ENCODE measurements at places on chromosomes 13 and 19.

GRCh38 chr19:28443361-28443760, 769.6 kb downstream of the UQCRFS1 start:
- DNase-seq, result no peak

GRCh38 chr19:8518536-8518935, 4.6 kb upstream of the ZNF414 start:
- DNase-seq, result no peak

- DNase-seq, result no peak
Measured at GRCh38 chr19:50632151-50632835, 7.4 kb downstream of the SYT3 start.

DNA sequence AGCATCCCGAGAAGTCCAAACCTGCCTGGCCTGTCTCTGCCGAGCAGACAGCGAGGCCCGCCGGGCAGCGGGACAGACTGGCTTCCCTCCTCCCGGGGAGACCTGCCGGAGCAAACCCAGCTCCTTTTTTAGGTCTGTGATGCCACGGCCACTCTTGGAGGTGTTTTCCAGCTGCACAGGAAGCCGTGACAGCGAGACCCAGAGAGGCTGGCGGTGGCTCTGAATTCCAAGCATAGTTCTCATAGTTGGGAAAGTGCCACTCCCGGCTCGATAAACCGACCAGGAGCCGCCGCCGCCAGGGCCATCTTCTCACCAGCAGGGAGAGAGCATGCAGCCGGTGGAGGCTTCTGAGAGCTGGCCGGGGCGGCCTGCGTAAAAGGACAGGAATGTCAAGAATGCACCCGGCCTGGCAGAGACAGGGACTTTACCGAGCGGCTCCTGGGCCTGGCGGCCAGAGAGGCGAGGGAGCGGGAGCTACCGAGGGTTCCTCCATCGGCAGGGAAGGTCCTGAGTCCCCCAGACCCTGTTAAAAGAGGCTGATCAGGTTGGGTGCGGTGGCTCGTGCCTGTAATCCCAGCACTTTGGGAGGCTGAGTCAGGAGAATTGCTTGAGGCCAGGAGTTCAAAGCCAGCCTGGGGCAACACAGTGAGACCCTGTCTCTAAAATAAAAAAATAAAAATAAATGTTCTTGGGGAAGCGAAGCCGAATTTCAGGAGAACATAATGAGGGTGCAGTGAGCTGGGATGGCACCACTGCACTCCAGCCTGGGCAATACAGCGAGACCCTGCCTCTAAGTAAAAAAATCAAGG, 64.9 kb downstream of the GADD45B start:
- no peak for DNase-seq

DNA sequence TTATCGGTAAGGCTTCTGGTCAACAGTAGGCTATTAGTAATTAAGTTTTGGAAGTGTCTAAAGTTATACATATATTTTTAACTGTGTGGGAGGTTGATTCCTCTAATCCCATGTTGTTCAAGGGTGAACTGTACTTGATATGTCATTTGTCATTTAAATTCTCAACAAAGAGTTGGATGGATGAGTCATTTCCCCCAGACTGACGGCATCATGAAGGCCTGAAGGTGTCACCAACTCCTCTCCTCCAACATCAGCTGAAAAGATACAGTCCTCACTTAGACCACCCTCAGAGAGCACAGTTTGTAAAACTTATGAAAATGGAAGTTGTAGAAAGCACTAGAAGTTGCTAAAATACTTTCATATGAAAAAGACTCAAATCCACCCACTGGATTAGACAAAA, 48.8 kb downstream of the DCLK1 start:
- no peak for DNase-seq

GRCh38 chr19:19613506-19613905, 5.0 kb downstream of the PBX4 start:
- DNase-seq, result no peak

GRCh38 chr13:113897966-113898365, 34.1 kb upstream of the GAS6 start:
- no peak for DNase-seq

DNA sequence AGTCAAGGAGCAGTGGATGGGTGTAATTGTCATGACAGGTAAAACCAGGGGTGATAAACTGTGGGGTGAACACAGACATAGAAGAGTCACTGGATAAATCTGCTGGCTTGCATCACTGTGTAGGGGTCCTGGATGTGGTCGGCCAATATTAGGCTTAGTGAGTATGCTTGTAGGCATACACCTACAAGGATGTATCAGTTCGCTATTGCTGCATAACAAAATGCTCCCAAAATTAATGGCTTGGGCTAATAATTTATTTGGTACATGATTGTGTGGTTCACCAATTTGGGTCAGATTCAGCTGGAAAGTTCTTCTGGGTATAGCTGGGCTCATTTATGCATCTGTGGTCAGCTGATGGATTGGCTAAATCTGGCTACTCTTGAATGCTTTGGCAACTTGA, 11.2 kb upstream of the EVI5L start:
- no peak for DNase-seq

DNA sequence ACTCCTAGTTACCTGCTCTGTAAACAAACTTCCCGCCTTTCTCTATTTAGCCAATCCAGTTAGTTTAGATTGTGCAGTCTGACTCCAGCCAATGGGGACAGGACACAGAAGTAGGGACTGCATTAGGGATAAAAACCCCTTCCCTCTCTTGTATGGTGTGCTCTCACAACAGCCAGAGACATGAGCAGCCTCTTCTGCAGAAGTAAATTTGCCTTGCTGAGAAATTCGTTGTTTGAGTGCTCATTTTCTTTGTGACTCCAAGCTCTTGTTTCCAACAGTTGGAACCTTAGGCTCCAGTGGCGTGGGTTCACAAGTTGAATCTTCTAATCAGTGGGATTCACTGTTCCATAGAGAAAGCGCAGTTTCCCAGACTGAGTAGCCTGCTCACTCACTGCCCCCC, 66.1 kb downstream of the ZNF93 start:
- DNase-seq, result no peak

DNA sequence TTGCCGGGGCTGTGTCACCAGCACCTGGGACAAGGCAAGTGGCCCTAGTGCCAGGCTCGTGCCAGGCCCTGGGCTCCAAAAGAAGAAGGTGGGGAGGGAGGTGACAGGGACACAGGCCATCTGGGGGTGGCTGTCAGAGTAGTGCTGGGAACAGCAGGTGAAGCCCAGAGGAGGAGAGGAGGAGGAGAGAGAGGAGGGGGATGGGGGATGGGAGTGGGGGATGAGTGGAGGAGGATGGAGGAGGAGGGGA, 18.7 kb downstream of the LSM4 start:
- DNase-seq, result no peak

DNA sequence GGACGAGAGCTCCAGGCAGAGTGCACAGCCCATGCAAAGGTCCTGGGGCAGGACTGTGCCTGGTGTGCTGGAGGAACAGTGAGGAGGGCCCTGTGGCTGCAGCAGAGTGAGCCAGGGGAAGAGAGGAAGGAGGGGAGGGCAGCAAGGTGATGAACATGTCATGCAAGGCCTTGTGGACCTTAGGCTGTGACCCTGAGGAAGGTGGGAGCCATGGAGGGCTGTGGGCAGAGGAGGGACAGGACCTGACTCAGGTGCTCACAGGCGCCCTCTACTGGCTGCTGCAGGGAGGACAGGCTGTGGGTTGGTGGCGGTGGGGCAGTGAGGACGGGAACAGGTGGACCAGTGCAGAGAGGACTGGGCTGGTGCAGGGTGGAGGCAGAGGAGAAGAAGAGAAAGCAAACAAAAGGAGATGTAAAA, 170.3 kb downstream of the PTPRS start:
- no peak for DNase-seq

Data from glomerular endothelial cell (primary cell).